CD4-positive, alpha-beta T cell treated with Interleukin-1 beta for 1 hour (primary cell): ENCODE measurements at places on chromosomes 16 and 17.

DNA sequence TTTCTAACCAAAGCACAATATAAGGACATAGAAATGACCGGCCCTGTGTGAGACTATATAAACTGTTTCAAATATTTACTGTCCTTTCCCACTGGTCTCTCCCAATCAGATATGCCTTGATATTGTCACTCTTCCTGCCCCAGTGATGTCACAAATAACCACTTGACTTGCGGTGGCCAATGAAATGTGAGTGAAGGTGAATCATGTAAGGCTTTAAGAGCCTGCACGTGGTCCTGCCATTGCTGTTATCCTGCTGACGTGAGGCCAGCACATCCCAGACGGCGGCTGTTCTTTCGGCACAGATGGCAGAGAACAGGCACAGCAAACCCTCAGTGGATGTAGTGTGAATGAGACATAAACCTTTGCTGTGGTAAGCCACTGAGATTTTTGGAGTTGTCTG lies 5.4 kb upstream of the KLHL11 start:
- no peak for DNase-seq

- DNase-seq, result no peak
Measured at GRCh38 chr16:73504591-73505575, 457.0 kb upstream of the ZFHX3 start.

DNA sequence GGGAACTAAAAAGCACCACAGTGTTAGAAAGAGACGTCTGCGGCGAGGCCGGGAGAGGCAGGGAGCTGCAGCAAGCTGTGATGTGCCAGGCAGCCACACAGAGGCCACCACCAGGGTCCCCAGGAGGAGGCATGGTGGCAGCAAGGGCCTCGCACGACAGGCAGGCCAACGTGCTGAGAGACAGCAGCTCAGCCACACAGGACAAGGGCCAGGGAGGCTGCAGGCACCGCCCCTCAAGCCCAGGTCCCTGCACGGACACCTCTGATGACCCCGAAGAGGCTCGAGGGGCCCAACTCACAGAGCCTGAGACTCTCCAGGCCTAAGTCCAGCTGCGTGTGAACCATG lies 5.7 kb downstream of the HAGH start:
- no peak for DNase-seq

DNA sequence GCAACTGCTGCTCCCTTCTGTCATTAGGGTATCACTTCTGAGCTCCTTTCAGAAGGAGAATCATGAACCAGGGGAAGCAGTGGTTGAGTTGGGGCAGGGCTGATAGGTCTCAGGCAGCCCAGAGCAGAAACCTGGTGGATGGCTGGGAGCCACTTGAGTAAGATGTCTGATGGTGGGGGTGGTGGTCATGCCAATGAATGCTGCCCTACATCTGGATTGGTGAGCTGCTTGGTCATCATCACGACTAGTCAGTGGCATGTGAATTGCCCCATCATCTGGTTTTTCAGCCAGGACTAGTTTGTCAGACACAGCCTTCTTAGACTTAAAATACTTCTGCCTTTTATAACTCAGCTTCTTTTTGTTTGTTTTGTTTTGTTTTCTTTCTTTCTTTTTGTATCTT lies 2.6 kb downstream of the GID4 start:
- no peak for DNase-seq

- DNase-seq, result peak; percentile 68
Measured at GRCh38 chr17:63425483-63425882, 20.6 kb downstream of the CYB561 start.

DNA sequence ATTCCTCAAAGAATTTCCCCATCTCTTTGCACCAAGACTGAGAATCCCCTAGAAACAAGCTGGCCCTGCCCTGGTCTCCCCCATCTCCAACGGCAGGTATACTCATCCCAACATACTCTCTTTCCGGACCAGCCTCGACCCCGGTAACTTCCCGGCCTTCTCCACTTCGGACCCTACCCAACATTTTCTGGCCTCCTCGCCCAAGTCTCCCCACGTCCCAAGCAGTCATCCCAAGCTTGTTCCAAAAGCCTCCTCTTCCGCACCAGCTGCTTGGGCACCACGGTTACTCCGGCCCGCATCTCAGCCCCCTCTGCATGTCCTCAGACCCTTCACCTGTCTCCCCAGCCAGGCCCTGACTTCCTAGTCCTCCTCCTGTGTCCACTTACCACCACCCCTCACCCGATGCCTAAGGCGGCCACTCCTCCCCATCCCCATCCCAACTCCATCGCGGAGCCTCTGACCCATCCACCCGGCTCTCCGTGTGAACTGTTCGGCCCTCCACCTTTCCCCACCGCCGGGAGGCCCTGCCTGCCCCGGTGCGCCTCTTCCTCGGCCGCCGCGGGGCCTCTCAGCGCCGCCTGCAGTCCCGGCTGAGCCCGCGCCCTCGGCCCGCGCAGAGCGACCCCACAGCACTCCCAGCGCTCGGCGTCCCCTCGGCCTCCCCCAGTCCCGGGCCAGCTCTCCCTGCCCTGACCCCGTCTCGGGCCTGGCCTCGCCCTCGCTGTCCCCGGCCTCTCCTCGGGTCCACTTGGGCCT lies 994 bp downstream of the PITPNA start:
- peak; percentile 33 for DNase-seq

DNA sequence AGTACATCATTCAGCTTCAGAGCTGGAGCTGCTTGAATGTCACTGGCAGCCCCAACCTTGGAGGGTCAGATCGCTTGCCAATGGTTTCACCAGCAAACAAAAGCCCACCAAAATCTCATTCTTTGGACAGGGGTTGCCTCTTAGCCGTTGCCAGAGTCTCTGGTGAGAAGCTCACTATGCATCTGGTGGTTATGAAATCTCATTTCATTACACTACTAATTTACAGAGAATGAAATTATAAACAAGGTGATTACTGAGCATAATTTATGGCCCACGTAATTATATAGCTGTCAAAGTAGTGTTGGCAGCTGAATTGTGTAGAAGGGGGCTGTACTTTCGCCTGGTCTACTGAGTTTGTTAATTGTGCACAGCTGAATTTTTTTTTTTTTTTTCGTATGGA lies 688.9 kb upstream of the KIF2B start:
- DNase-seq, result no peak

DNA sequence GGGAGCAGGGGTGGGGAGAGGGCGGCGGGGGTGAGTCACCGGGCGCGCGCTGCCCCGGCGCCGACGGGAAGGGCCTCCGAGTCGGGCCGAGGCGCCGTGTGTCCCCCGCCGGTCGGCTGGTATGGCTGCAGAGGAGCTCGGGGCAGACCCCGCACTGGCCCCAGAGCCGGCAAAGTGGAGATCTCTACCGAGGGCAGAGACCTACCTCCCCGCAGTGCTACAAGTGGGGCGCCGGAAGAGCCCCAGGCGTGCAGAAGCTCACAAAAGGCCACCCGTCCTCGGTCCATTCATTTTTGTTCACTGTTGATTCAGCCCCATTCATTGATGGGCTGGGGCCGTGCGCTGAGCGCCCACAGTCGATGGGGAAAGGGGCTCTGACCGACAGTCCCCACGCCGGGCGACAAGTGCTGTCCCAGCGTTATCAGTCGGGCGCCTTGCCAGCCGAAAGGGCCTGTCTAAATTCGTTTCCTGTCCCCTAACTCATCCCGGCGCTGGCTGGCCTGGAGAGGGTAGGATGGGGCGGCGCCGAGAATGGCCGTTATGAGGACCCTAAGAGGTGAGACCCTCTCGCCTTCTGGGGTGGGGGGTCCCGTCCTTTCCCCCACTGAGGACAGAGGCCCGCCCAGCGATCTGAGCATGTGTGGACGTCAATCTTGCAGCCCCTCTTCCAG lies 709 bp upstream of the ENO3 start:
- no peak for DNase-seq

DNA sequence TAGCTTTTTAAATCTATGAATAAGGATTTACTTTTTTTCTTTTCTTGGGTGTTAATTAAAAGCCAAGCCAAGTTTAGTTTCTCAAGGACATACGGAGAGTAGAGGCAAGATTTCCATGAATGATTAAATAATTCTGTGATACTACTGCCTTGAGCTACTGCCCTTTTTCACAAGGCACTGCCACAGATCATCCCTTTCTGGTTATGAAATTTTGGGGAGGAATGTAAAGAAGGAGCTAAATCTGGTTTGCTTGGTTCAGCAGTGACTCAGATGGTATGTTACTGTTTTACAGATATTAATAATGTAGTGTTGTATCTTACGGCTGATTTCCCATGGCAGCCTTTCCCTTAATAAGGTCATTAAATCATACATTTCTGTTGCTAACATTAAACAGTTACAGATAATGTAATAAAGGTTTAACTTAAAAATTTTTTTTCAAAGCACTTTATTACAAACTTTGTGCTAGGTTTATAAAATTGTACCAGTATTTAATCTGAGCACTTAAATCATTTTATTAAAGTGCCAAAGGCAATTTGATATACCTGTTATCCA lies 2.6 kb downstream of the WSB1 start:
- no peak for DNase-seq

- DNase-seq, result no peak
Measured at GRCh38 chr17:63082273-63082861, 116.3 kb downstream of the TANC2 start.

DNA sequence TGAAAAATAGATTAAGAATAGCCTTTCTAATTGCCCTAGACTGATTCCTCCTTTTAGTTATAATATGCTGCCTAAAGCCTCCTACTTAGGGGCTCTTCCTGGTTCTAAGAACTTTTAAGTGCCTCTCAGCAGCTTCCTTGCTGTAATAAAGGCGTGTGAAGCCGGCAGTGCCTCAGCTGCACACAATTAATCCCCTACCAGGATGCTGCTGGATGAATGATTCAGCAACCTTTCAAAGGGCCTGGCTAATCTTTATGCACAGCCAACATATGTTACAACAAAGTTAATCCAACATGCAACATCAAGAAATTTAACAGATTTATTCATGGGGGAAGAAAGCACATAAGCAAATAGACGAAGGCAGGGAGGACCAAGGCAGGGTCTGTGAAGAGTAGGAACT lies 145.2 kb downstream of the PMP22 start:
- no peak for DNase-seq

- DNase-seq, result peak; percentile 19
Measured at GRCh38 chr16:77273-77806, 685 bp upstream of the MPG start.

DNA sequence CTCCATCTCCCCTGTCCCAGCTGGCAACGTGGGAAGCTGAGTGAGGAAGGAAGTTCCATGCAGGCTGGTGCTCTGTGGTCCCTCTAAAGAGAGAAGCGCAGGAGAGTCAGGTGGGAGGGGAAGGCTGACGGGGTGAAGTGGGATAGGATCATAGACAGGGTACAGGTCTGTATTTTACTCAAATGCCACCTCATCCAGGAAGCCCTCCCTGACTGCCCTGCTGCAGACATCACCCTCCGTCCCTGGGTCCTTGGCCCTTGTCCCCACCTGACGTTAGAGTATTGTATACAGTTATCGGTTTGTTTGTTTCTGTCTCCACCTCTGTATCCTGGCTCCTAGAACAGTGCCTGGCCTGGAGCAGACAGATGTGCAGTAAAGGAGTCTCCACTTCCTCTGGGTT lies 11.7 kb downstream of the CANT1 start:
- DNase-seq, result no peak

DNA sequence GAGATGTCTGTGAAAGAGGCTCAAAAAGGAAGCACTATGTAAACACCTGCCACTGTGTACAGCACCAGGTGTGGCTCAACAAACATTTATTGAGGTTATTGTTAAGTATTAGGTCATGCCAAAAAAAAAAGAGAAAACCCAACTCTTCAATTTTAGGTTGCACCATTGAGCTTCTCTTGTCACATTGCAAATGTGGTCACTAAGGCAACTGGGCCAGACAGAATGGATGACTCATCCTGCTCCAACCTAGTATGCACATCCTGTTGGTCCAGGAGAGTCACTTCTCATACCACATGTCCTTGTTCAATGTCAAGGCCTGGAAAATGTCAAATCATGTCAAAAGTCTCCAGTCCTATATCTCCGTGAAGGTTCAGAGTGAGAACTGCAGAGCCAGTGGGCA lies 25.0 kb downstream of the HOXB1 start:
- peak; percentile 58 for DNase-seq

DNA sequence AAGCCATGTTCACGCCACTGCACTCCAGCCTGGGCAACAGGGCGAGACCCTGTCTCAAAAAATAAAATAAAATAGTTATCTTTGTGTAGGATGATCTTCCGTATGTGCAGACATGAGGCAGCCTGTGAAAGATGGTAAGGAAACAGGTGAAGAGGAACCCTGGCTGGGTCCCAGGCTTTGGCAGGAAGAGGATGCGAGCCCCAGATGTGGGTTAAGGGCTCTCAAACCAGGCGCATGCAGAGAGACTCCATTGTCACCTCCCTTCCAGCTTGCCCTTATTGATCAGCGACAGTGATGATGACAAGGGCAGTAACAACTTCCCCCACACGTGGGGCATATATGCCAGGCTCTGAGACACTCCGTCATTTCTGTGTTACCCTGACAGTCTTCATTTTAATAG lies 106.8 kb downstream of the GNAO1 start:
- DNase-seq, result no peak

- DNase-seq, result no peak
Measured at GRCh38 chr16:59432896-59433295, 698.8 kb upstream of the GOT2 start.

DNA sequence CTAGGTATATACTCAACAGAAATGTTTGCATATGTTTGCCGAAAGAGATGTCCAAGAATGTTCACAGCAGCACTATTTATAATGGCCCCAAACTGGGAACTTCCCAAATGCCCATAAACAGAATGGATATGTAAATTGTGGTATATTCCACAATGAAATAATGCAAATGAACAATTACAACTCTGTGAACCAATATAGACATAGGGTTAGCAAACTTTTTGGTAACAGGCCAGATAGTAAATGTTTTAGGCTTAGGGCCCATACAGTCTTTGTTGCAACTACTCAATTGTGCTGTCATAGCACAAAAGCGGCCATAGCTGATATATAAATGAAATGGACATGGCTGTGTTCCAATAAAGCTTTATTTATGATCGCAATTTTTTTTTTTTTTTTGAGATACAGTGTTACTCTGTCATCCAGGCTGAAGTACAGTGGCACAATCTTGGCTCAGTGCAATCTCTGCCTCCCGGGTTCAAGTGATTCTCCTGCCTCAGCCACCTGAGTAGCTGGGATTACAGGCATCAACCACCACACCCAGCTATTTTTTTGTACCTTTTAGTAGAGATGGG lies 16.5 kb downstream of the XYLT1 start:
- no peak for DNase-seq

DNA sequence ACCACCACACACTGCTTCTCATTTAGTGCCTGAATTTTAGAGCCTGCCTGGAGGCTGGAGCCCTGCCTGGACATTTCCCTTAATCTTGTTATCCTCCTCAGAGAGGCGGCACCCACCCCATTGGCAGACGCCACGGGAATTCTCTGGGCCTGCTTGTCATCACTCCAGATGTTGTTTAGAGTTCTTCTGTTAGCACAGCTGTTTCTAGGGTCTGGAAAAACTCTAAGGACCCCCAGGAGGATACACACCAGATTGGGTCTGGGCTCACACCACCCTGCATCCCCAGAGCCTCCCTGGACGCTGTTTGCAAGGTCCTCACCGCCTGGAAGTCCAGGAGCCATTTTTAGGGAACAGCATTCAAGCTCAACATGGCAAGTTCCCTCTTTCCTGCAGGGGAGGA lies 565 bp upstream of the XAF1 start:
- no peak for DNase-seq

GRCh38 chr17:10116267-10116666 lies 82.1 kb downstream of the GAS7 start:
- DNase-seq, result no peak

- DNase-seq, result no peak
Measured at GRCh38 chr17:47240806-47241205, 12.8 kb upstream of the ITGB3 start.
